ENCODE measurements at places on chromosomes 3 and 15.

- DNase-seq: no peak
These were observed 1045.4 kb upstream of the CADM2 start for GRCh38 chr3:83913381-83913780.

DNA sequence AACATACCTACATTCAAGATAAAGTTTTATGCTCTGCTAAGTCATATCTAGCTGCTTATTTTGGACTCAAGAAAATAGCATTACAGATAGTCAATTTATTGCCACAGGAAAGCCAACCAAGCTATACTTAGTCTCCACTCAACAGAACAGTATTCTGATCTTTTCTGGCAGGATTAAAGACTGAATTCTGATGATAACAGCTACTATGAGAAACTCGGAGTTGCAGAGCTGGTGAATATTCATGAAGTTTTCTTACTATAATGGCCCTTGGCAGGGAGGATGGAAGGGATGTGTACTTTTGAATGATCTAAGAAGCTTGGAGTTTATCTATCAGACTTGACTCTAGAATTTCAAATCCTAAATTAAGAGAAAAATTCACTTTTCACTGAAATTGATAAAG, 237.7 kb downstream of the CTNNB1 start:
- no peak for DNase-seq

GRCh38 chr15:73345658-73346057, 23.1 kb downstream of the HCN4 start:
- no peak for DNase-seq

DNA sequence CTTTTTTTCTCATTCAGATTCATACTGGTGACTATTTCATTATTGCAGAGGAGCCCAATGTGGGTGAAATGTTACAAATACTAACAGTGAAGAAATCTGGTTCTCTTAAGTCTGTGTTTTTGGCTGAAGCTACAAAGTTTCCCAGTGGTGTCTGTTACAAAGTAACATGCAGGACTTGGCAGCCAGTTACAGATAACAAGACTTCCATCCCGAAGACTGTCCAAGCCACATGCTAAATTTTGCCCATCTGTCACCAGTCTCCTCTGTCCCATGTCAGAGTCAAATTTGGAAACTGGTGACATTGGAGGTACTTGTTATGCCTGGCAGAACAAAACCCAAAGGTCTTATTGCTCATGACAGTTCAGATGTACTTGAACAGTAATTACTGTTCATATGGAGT, 269.2 kb upstream of the GOLIM4 start:
- no peak for DNase-seq

DNA sequence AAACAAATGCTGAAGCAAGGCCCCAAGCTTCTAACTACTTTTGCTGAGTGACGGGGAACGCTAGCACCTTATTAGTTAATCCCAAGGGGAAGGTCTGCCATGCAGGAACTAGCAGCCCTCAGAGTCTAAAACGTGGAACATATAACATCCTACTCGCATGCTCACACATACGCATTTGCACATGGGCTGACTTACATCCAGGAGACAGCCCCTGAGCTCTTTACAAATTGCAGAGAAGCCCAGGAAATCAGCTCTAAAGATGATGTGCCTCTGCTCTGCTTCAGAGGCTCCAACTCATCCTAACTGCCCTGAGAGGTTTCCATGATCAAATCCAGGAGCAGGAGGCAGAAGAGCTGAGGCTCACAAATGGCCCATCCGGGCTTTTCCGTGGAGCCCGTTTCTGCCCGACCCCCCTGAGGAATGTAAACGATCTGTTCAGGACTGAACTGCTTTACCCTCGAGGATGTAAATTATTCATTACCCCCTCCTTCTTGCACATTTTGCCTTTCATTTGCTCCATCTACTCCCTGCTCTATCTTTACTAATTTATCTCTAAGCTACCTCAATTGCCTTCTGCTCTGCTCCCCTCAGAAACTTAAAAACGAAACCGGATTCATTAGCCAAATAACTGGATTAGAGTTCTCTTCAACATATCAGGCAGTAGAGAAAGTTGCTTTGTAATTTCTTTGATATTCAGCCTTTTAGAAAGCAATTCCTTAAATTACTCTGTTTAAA, 141.9 kb upstream of the CCDC54 start:
- peak; percentile 12 for DNase-seq

- no peak for DNase-seq
These were observed 23.3 kb downstream of the KLHL18 start for GRCh38 chr3:47306022-47306421.

GRCh38 chr3:150300388-150300787, 107.7 kb upstream of the TSC22D2 start:
- no peak for DNase-seq

DNA sequence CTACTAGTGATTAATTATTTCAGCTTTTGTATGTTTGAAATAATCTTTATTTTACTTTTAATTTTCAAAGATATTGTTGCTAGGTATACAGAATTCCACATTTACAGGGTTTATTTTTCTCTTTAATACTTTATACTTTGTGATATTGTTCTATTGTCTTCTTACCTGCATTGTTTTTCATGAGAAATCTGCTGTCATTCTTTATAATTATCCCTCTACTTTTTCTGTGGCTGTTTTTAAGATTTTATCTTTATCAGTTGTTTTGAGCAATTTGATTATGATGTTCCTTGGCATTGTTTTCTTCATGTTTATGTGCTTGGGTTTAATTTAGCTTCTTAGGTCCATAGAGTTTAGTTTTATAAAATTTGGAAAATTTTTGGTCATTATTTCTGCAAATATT, 168.6 kb downstream of the DTWD1 start:
- DNase-seq: no peak

DNA sequence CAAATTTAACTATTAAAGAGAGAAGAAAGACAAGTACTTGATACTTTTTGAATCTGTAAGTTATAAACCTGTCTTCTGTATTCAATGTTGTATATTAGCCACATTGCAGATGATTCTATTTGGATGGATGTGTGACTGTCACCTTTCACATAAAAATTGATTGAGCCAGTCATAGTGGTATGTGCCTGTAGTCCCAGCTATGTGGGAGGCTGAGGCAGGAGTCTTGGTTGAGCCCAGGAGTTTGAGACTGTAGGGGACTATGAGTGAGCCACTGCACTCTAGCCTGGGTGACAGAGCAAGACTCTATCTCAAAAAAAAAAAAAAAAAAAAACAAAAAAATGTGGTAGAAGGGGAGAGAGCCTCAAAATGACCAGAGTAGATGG, 12.3 kb downstream of the CACNA1D start:
- DNase-seq: no peak

DNA sequence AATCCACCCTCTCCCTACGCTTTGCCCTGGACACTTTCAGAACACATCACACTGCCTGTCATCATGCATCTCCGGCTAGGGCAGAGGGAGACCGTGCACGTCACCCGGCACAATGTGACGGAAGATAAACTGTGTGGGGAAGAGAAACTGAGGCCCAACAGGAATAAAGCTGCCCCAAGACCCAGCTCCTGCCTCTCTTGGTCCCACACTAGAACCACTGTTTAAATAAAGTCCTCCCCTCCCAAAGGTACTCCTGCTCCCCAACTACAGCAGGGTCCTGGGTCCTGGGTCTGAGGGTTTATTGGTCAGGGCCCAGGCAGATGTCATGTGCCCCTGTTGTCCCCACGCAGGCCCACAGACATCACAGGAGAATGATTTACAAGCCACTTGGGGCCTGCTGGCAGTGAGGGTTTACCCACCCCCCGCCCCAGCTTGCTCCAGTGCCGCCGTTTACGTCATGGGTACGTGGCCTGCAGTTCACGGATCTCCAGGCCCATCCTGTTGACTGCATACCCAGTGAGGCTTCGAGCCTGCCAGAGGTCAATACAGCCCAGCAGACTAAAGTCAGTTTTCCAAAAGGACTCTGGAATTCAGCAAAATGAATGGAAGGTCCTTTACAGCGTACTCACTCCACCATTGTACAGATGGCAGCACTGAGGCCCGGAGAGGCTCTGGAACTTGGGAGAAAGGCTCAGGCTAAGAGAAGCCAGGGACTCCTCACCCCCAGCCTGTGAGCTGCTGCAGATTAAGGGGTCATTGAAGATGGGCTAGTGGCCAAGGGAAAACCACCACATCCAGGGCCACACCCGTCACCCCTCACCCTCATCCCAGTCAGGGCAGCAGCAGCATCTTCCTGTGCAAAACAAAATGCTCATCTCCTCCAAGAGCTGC, 23.2 kb downstream of the ALS2CL start:
- DNase-seq: no peak

DNA sequence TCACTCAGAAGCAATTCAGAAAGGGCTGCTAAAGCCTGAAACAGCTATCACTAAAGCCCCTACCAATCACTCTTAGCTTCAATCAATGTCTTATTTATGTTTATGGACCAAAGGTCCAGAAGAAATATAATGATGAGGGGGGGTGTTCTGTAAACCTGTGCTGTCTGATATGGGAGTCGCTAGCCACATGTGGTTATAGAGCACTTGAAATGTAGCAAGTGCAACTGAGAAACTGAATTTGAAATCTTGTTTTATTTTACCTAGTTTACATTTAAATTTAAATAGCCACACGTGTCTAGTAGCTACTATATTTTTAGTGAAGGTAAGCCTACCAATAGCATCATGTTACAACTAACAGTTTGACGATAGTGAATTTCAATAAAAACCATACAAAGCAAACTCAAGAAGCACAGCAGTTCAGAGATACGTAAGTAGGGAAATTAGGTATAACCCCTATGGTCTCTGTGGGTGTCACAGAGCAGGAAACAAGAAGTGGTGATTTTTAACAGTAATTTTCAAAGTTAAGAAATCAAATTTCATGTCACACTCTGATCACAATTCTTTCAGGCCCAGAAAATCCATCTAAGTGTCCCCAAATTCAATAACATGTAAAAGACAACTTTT, 3.6 kb downstream of the POU1F1 start:
- DNase-seq: no peak

GRCh38 chr3:13621381-13622221, 72.7 kb downstream of the FBLN2 start:
- no peak for DNase-seq

DNA sequence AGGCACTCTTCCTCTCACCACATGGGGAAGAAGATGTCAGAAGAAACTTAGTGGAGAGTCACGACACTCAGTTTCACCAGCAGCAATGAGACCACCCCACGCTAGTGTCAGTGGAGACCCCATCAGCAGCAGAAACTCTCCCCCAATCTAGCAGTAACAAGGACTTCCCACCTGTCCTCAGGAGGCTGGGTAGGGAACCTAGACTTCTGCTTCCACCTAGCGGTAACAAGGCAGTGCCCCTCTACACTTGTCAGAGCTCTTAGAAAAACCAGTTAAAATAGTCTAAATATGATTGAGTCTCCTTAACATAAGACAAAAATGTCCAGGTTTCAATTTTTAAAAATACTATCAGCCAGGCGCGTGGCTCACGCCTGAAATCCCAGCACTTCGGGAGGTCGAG, 57.3 kb downstream of the TRAT1 start:
- no peak for DNase-seq

DNA sequence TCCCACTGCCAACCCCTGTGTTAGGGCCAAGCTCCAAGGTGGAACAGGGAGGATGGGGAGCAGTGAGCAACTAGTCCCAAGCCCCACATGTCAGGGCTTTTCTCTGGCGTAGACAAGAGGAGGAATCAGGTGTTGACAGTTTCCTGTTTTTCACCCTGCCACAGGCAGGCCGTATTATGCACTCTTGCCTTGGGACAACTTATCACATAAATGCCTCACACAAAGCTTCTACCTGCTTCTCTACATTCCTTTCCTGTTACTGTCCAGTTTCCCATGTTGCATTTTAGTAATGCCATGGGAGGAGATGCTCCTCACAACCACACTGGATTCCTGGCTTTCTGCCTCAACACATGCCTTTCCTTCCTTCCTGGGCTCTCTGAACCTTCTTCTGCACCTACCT, 381.2 kb upstream of the ATP11B start:
- DNase-seq: no peak

DNA sequence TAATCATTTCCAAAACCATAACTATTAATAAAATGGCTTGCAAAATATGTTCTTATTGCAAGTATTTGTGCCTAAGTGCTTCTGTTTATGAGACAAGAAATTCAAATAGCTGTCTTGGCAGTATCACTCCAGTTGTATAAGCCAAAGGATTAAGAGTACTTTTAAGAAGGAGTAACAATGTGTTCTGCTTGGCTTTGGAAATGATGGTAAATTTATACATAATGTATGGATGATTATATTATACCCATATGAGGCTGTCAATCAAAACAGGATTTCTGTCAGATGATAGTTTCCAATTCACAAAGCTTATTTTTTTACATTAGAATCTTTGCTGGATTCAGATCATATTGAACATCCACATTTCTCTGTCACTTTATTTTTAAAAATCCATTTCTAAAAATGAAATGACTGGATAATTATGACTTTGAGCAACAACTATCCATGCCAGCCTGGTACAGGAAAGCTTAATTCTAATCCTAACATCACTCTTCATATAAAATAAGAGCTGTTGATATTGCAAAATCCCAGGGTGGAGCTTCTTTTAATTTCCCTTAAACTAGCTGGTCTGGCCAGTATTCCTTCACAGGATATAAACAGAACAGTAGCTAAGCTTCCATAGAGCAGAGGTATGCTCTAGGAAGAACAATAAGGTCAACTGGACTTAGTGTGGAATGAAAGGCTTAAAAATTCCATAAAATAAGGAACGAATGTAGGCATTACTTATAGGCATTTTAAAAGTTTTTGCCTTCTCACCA, 30.0 kb upstream of the ZNF280D start:
- no peak for DNase-seq

- no peak for DNase-seq
These were observed 89.8 kb downstream of the LRRC3B start for GRCh38 chr3:26712211-26713026.

- no peak for DNase-seq
These were observed 62.0 kb upstream of the ST3GAL6 start for GRCh38 chr3:98701071-98701675.

GRCh38 chr3:77065750-77066149, 25.9 kb downstream of the ROBO2 start:
- DNase-seq: no peak

DNA sequence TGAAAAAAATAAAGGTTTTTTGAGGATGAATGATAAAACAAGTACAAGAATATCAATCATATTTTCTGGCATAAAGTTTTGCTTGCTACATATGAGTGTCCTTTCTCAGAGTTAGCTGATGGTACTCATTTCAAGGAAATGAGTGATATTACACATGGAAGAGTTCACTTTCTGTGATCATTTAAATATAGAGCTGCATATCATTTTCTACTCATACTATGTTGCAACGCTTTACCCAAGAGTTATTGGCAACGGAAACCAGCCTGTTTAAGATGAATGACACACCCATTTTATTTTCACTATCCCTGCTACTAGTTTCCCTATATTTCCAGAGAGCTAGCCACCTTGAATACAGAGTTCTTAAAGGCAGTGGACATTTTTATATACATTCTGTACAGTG, 35.4 kb upstream of the RBMS3 start:
- DNase-seq: no peak

DNA sequence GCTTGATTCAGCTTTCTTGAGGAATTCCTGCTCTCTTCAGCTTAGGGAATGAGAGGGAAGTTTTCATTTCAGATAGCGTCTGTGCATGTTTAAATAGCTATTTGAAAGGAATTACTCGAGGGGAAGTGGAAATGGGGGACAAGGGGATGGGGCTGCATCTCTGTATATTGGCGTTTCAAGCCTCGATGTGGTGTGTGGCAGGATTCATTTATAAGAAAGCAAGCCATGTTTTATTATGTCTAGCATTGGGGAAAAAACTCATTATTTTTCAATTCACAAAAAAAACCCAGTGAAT, 1.0 kb downstream of the ATP2C1 start:
- no peak for DNase-seq

GRCh38 chr3:138367911-138368310, 19.5 kb downstream of the MRAS start:
- peak; percentile 49 for DNase-seq

Measured in substantia nigra (tissue), 51 donors.